ENCODE measurements at places on chromosomes 4 and X.

GRCh38 chrX:10569946-10570345, 50.4 kb downstream of the MID1 start:
- no peak for DNase-seq

GRCh38 chr4:141153751-141154510, 20.7 kb upstream of the RNF150 start:
- DNase-seq: no peak

- no peak for DNase-seq
These were observed 6.1 kb downstream of the LPAR4 start for GRCh38 chrX:78753571-78753970.

GRCh38 chrX:56248492-56248891, 16.3 kb downstream of the KLF8 start:
- DNase-seq: peak; percentile 21

- no peak for DNase-seq
These were observed 174.9 kb upstream of the MXRA5 start for GRCh38 chrX:3521396-3521795.

DNA sequence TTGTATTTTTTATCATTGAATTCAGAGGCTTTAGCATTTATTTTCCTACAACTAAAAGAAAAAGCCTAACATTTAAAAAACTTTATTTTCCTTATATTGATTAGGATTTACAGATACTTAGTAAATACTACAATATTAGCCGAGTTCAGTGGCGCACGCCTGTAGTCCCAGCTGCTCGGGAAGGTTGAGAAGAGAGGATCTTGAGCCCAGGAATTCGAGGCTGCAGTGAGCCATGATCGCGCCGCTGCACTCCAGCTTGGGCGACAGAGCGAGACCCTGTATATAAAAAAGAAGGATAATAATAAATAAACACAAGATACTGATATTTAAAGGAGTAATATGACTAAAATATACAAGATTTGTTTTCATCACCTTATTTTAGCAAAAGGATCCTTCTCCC, 681 bp upstream of the UPF3B start:
- DNase-seq: no peak

DNA sequence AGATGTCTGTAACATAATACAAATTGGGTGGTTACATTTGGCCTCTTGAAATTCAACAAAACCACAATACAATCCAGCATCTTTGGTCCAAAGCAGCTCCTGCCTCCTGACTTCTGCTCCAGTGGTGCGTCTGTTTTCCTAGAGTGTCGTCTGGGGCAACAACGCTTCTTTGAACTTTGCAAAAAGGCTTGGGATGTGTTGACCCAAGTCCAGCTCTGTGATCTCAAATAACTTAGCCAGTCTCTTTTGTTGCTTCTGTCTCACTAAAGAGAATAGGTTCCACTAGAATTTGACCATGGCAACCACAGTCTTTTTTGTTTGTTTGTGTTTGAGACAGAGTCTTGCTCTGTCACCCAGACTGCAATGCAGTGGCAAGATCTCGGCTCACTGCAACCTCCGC, 324.0 kb downstream of the DHRSX start:
- DNase-seq: no peak

- no peak for DNase-seq
These were observed 191.1 kb upstream of the ANXA3 start for GRCh38 chr4:78360466-78360865.

DNA sequence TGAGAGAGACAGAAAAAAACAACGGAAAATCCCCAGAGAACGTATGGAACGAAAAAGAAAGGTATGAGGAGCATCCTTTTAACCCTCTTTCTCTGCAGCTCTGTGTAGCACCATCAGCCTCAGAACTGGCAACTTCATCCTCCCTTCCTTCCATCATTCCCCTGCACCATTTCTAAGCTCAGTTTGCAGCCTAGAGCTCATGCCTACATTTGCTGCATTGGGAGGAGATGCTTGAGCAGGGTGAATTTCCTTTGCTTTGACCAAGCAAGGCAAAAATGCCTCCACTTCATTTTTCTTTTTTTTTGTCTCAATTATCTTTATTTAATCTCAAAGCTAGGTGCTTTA, 67.9 kb downstream of the ANK2 start:
- no peak for DNase-seq

GRCh38 chr4:48012824-48013223, 3.7 kb downstream of the CNGA1 start:
- DNase-seq: no peak

DNA sequence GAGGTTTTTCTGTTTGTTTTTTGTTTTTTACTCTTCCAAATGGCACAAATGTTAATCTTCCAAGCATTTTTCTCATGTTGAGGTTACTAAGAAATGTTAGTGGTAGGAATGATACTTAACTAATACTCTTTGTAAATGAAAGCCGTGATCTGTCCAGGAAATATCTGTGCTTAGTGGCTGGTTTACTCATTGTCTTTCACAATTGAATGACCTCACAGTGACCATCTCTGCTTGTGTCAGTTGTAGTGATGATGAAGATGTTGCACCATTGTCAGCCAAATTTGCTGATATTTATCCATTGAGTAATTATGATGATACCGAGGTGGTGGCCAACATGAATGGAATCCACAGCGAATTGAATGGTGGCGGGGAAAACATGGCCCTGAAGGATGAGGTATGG, 93.5 kb downstream of the TNIP2 start:
- no peak for DNase-seq

DNA sequence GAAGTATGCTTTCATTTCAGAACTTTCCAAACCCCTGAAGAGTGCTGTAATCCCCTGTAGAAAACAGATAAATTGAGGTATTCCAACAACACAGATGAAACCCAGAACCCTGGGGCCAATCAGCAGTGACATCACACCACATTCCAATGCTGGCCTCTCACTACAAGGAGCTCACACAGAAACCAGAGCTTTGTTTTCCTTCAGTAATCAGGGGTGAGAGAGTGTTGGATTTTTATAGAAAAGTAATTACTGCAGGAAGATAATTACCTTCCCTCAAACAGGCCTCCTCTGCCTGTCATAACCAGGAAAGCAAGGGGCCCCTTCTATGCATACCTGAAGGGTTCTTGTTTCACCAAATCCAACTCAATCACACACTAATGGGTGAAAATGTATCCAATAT, 246.2 kb downstream of the SCFD2 start:
- no peak for DNase-seq

- DNase-seq: no peak
These were observed 264.8 kb downstream of the GASK1B start for GRCh38 chr4:157908031-157908430.

- DNase-seq: no peak
These were observed 52.9 kb downstream of the MAP7D2 start for GRCh38 chrX:20063716-20064351.

- DNase-seq: no peak
These were observed 58.3 kb downstream of the ATP10D start for GRCh38 chr4:47543331-47543730.

- no peak for DNase-seq
These were observed 146.2 kb downstream of the SPOCK3 start for GRCh38 chr4:167088115-167088514.

DNA sequence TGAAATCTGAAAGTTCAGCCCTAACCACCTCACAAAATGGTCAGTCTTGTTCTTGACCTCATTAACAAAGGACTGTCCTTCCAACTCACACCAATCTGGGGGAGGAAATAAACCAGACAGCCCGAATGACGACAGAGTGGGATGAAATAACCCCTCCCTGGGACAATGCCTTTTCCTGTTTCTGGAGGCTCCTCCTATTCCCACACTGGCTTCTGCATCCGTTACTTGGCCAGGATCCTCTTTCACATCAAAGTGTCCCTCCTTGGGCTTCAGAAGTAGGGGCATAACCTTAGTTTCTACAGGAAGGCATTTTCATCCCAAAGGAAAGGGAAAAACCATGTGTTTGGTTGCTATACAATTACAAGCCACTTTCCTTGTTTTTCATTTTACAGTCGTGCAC, 59.8 kb upstream of the RPL34 start:
- DNase-seq: no peak

- DNase-seq: no peak
These were observed 17.4 kb downstream of the ARHGAP24 start for GRCh38 chr4:85492336-85492735.

DNA sequence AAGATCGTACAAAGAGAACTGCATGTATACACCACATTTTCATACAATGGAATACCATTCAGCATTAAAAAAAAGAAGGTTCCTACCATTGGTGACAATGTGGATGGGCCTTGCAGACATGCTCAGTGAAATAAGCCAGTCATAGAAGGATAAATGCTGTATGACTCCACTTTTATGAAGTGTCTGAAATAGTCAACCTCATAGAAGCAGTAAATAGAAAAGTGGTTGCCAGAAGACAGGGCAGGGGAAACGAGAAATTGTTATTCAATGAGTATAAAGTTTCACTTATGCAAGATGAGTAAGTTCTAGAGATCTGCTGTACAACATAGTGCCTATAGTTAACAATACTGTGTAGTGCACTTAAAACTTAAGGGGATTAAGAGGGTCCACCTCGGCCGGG, 257.5 kb upstream of the FTHL17 start:
- no peak for DNase-seq

- no peak for DNase-seq
These were observed 655.8 kb downstream of the ZNF674 start for GRCh38 chrX:45889471-45889870.

DNA sequence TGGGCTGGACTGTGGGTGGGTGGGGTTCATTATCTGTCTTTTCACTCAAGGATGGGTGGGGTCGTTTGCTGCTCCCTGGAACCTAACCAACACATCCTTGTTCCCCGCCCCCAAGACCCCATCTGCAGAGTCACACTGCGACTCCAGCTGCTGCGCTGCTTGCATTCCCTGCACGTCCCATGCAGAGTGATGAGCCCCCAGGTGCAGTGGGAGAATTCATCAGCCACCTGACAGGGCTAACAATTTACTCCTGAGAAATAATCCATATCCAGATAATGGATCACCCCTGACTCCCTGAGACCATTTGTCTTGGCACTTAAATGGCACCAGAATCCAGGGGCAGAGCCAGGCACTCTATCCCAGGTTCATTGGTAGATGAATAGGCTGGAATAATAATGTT, 12.4 kb upstream of the ARHGAP36 start:
- DNase-seq: no peak

- DNase-seq: no peak
These were observed 244.5 kb upstream of the PITX2 start for GRCh38 chr4:110867251-110867960.

GRCh38 chrX:125894947-125895346, 271.1 kb downstream of the DCAF12L2 start:
- DNase-seq: no peak

GRCh38 chrX:38803588-38804431, 2.6 kb downstream of the MID1IP1 start:
- no peak for DNase-seq

- no peak for DNase-seq
These were observed 38.9 kb downstream of the TKTL1 start for GRCh38 chrX:154334496-154334895.

Data from stimulated activated CD8-positive, alpha-beta memory T cell treated with anti-CD3 and anti-CD28 coated beads, Interleukin-7, amount 100 ng/mL, for 24 hours (primary cell).